Hematopoietic multipotent progenitor cell treated with erythropoietin and hydrocortisone succinate and interleukin-3 and kit ligand, for 8 days (in vitro differentiated cells): ENCODE measurements at places on chromosomes 5 and 9.

DNA sequence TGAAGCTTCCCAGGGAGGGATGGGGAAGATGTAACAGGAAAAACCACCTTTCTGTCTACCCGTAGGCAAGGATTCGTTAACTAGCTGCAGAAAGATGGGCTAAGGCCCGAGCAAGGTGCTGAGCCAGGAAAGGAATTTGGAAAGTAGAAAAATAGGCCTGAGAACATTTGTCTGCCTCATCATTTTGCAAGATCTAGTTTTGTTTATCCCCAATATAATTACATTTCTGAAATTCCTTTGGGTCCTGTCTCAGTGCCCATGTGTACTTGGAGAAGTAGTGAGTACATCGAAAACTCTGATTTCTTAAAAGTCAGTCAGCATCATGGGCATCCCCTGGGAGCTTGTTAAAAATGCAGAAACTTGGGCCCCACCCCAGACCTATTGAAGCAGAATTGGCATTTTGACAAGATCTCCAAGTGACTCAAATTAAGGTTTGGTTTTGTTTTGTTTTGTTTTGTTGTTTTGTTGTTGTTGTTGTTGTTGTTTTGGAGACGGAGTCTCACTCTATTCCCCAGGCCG is 52.1 kb upstream of the CEMIP2 start:
- no peak for DNase-seq

- DNase-seq, result no peak
Observed at GRCh38 chr5:118614731-118615456, 373.5 kb downstream of the DTWD2 start.

DNA sequence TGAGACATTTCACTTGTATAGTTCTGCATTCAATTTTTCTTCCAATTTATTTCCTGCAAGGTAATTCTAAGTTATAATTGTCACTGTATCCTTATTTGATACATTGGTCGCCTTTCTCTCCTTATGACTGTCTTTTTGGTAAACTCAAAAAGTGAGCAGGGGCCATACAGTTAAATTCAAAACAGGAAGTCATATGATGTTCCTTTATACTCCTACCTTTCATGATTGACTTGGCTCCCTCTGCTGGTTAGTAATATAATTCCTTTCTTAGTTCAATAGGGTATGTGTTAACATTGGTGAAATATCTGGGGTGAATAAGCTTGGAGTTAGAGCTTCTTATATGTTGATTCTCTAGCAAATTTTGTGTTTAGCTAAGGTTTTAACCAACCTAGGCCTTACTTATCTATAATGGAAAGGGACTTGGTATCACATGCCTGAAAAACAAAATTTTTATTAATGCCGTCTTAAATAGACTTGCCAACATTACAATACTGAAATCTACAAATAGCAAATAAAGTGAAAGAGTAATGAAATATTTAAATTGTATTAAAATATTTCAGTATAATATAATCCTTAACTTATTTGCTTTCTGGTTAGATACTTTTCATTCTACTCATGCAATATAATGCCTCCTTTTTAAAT is 6.0 kb upstream of the NIPBL start:
- peak; percentile 91 for DNase-seq

- DNase-seq, result no peak
Observed at GRCh38 chr5:167057665-167058064, 1233.8 kb upstream of the WWC1 start.

- DNase-seq, result no peak
Observed at GRCh38 chr5:158521995-158522394, 577.7 kb downstream of the EBF1 start.

- DNase-seq, result no peak
Observed at GRCh38 chr5:66701244-66701643, 105.1 kb downstream of the MAST4 start.

GRCh38 chr9:95124582-95125367 is 192.7 kb downstream of the FANCC start:
- DNase-seq, result peak; percentile 3

DNA sequence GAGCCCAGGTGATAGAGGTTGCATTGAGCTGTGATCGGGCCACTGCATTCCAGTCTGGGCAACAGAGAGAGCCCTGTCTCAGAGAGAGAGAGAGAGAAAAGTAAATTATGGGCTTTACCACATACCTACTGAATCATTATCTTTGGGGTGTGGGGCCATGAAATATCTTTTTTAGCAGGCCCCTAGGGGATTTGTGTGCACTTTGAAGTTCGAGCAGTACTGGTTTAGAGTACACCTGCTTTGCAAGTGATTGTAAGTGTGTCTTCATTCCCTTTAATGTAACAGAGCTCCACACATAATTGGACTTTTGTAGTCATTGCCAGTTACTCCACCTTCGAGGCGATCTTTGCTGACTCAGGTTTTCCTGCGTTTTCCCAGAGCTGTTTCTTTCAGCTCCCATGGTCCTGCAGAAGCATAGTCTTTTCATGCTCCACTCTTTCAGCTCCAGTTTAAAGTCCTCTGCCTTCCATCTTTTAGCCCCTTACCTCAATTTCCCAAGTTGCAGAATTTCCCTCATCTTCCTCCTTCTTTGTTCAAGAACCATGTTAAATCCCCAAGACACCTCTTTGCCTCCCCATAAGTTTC is 24.0 kb upstream of the FRMPD1 start:
- no peak for DNase-seq

DNA sequence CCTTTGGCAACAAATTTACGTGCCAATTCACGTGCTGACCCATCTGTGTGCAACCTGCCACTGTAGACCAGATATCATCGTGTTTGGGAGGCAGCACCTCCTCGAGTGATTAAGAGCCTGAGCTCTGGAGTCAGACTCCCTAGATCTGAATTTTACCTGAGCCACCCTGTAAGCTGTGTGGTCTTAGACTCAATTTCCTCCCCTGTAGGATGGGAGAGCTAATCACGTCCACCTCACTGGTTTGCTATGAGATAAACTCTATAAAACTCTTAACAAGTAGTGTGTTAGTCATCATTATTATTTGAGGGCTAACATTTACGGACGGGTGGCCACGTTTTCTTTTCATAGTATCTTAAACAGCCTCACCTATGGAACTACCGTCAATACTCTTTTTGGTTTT is 220.0 kb upstream of the ADAMTSL1 start:
- no peak for DNase-seq

DNA sequence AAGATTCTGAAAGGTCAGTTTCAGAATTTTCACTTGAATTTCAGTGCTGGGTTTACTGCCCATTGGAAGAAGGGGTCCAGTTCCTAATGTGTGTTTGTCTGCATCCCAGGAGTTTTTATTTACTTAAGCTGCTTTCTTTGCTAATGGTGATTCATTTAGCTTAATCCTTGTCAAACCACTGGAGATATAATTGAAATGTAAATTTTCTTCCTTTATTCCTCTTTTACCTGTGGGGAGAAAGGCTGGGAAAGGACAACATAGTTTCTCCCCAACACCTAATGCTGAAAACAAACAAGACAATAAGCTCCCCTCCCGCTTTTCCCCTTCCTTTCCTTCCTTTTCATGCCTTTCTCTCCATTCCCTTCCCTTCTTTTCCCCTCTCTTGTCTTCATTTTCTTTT is 185.8 kb downstream of the KCTD16 start:
- no peak for DNase-seq

DNA sequence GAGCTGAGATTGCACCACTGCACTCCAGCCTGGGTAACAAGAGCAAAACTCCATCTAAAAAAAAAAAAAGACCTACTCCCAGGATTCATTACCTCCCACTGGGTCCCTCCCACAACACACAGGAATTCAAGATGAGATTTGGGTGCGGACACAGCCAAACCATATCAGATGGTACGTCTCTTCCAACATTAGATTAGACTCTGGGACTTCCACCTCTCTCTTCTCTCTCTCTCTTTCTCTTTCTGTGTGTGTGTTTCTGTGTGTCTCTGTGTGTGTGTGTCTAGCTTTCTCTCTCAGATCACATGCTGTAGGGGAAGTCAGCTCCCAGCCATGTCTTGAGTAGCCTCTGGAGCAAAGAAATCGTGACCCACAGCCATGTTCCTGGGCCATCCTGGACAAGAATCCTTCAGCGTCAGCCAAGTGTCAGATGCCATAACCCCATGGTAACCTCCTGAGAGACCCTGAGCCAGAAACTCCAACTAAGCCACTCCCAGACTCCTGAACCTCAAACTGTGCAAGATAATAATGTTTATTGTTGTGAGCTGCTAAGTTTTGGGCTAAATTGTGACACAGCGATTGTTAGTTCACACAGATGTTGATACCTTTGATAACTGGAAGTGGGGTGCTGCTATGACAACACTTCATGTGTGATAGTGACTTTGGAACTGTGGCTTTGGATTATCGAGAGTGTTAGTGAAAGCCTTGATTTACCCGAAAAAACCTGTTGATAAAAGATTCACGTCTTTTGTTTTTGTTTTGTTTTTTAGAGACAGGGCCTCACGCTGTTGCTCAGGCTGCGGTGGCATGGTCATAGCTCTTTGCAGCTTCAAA is 4.1 kb upstream of the CMBL start:
- peak; percentile 33 for DNase-seq

- DNase-seq, result no peak
Observed at GRCh38 chr9:69253057-69253456, 72.0 kb upstream of the ENTREP1 start.

DNA sequence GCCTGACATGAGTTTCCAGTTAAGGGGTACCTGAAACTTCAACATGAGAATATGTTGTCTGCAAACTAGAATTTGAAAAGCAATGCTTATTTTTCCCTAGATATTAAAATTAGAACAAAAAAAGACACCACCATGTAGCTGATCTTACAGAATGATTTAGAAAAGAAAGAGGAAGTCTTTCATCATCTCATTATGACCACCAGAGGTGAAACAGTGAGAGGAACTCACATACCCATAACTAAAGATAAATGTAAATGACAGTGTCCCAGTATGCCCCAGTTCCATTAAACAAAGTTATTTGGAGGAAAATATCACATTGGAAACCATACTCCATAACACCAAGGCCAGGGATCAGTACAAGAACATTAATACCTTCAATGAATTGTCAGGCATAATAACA is 6.9 kb downstream of the TAF7 start:
- no peak for DNase-seq

DNA sequence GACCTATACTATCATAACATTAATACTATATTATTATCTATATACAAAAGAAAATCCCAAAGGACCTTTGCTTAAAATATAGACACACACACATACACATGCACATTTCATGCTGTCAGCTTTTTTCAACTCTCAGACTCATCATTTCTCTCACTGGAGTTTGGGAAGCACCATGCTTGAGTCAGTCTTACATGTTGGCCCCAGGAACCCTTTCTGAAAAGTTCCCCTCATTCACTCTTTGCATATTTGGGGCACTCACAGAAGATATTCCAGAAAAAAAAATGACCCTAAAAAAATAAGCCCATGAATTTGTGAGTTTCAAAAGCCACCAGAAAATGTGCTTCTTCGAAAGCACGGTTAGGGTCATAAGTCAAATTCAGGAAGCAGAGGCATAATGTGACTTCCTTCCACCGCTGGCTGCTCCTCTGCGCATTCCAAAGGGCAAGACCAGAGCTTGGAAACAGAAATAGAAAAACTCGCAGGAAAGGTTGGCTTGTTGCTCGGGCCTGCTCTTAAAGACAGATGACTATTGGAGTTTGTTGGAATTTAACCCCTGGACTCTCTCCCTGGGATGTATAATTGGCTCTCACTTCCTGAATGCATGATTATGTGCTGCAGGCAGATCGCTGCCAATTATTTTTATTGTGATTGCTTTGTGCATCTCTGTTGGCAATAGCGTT is 129.7 kb upstream of the IQGAP2 start:
- DNase-seq, result no peak

- no peak for DNase-seq
Observed at GRCh38 chr5:174188295-174188694, 142.8 kb downstream of the NSG2 start.

GRCh38 chr5:171945476-171945875 is 61.0 kb downstream of the FBXW11 start:
- no peak for DNase-seq

- DNase-seq, result peak; percentile 17
Observed at GRCh38 chr5:57491369-57491965, 8.9 kb upstream of the ACTBL2 start.

DNA sequence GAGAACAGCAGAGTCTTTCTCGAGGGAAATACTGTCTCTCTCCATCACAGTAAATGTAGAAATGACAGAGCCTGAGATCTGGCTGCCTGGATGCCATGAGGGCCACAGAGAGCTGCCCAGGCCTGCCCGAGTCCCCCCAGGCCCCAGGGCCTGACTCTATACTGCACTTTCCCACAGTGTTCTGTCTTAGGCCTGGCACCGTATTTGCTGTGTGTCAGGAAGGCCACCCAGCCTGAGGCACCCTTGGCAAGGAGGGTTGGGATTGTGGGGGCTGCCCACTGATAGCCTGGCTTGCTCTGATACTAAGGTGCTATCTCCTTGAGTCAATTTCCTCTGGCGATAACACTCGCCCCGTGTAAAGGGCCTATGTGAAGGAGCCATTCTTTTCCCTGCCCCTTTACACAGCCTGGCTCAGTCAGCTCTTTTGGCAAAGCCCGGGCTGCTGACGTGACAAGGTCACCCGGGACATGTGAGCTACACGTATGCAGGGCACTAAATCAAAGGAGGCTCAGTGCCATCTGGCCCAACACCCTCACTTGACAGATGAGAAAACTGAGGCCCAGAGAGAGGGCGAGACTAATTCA is 630.1 kb upstream of the KLF4 start:
- peak; percentile 53 for DNase-seq

GRCh38 chr9:128495804-128496417 is 8.6 kb upstream of the GLE1 start:
- no peak for DNase-seq

- no peak for DNase-seq
Observed at GRCh38 chr9:81053298-81054025, 635.9 kb downstream of the TLE1 start.

DNA sequence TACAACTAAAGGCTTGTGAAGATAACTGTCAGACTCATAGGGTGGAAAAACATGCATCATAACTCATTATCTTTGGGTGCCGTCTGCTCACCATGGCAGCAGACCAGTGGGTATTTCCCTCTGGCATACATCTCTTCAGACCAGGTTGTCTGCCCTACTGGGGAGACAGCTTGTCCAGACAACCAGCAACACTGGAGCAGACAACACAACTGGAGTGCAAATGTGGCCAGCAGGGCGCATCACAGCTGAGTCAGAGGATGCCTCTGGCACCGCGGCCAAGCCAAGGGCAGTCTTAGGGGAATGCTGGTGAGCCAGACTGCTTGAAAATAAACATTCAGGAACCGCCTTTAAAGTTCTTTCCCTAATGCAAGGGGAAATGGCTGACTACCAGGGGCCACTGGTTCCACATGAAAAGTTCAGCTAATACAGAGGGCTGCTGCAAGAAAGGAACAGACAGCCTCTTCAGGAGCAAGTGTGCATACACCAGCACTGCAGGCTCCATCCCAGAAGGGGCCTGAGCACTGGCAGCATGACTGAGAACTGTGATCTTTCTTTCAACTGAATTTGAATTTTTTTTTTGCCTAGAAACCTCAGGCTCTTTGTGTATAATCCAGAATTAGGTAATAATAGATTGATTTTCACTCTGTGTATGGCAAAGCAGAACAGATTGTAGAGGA is 77.3 kb downstream of the MAMDC2 start:
- peak; percentile 84 for DNase-seq

DNA sequence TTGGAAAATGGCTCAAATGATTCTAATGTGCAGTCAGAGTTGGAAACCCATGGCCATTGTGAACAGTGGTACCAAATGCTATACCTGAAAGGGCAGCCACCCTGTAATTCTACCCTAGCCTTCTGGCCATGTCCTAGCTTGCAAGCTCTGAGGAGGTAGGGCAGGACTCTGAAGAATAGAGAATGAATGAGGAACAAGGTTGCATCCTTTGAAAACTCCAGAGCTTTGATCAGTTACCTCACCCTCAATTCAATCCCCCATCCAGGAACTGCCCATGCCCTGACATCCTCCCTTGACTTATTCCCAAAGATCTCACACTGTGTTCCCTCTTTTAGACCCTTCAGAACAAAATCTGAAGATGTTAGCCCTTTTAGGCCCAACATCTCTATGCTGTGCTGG is 17.8 kb upstream of the ERMP1 start:
- no peak for DNase-seq
